Placental epithelial cell (primary cell): ENCODE measurements at places on chromosomes 13 and 19. TPM values are rescaled to one million over a fixed set of nuclear protein-coding genes. Genes with fewer than 3 reads are reported as not detected.

Gene NXNL1
- not detected in 2 replicates for total RNA-seq

Gene SHISA2
- total RNA-seq: 16.6 and 25.1 TPM in 2 replicates

Gene ZNF626
- total RNA-seq: 18.1 and 21.9 TPM in 2 replicates

Gene ZNF541
- 2.7 and 7.5 TPM in 2 replicates for total RNA-seq

Gene ZNF177
- total RNA-seq: 0.87 and 1.2 TPM in 2 replicates

Gene SIGLEC12
- not detected in 2 replicates for total RNA-seq

Gene SIGLEC14
- total RNA-seq: not detected in 2 replicates

Gene PSG1
- not detected in 2 replicates for total RNA-seq

Gene DCT
- total RNA-seq: 0.11 and 0.39 TPM in 2 replicates

Gene ICAM3
- 5.7 and 5.9 TPM in 2 replicates for total RNA-seq

Gene HCN2
- total RNA-seq: 0.33 and 0.39 TPM in 2 replicates

Gene ERCC2
- total RNA-seq: 14.5 and 17.9 TPM in 2 replicates

Gene ANGPTL8
- total RNA-seq: 0.33 TPM in 1 of 2 replicates, not detected in the other

Gene LILRB5
- total RNA-seq: not detected in 2 replicates

Gene TTYH1
- under 0.01 TPM in 1 of 2 replicates, not detected in the other for total RNA-seq

Gene C19orf67
- 1.2 TPM in 1 of 2 replicates, not detected in the other for total RNA-seq
